ENCODE measurements at places on chromosomes 3 and 15.
A peak's percentile ranks its signal among the peaks of the same experiment; 100 is the strongest.

- no peak for DNase-seq
Observed at GRCh38 chr3:108488631-108489030, 21.8 kb downstream of the MYH15 start.

DNA sequence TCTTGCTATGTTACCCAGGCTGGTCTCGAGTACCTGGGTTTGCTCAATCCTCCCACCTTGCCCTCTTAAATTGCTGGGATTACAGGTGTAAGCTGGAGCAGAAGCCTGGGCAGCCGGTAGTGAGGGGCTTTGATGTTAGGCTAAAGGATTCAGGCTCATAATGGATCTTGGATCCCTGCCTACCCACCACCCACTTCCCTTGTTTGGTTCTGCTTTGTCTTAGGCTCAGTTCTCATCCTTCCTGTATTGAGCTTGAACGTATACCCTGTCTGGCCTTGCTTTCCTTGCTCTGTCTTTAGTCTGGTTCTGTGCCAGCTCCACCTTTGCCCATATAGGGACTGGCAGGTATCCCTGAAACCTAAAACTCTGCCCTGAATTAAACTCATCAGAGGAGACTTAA, 1.7 kb downstream of the PPCDC start:
- DNase-seq: no peak

DNA sequence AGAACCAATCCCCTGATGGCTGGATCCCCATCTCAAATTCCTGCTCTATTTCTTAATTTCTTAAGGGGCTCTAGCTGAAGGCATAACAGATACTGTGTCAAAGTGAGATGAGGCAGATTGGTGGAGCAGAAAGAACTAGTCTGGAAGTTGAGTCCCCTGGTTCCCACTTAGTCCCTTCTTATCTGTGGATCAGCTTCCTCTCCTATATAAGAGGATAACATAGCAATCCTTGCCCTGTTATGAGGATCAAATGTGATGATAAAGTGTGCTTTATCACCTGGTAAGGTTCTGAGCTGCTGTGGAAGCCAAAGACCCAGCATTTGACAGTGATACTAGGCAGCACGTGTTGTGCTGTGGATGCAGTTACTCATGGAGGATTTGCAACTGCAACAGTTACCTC, 8.1 kb upstream of the SIN3A start:
- no peak for DNase-seq

DNA sequence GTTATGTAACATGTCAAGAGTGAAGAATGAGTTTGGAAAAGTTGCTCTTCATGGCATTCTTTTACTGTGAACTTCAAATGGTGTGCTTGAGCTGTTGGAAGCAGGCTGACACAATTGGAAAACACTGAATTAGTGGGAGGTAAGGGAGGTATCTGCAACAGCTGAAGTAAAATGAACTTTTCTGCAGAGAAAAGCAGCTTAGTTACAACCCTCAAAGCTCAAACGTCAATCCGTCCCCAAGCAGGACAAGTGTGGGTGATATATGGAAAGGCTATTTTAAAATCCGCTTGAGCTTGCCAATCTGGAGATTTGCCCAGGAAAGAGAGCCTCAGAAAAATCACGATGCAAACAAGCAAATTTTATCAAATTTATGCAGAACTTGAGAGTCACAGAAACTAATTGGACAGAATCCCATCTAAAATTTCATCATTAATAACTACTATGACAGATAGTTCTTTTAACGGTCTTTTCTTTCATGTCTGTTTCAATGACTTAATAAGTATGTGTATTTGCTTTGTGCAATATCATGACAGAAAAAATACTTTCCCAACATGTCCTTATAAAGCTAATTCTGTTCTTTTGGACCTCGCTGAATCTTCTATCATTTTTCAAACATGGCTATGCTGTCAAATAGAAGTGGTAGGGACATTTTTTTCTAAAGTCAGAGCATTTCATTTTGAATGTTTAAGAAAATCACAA, 266.6 kb upstream of the SLITRK3 start:
- no peak for DNase-seq

DNA sequence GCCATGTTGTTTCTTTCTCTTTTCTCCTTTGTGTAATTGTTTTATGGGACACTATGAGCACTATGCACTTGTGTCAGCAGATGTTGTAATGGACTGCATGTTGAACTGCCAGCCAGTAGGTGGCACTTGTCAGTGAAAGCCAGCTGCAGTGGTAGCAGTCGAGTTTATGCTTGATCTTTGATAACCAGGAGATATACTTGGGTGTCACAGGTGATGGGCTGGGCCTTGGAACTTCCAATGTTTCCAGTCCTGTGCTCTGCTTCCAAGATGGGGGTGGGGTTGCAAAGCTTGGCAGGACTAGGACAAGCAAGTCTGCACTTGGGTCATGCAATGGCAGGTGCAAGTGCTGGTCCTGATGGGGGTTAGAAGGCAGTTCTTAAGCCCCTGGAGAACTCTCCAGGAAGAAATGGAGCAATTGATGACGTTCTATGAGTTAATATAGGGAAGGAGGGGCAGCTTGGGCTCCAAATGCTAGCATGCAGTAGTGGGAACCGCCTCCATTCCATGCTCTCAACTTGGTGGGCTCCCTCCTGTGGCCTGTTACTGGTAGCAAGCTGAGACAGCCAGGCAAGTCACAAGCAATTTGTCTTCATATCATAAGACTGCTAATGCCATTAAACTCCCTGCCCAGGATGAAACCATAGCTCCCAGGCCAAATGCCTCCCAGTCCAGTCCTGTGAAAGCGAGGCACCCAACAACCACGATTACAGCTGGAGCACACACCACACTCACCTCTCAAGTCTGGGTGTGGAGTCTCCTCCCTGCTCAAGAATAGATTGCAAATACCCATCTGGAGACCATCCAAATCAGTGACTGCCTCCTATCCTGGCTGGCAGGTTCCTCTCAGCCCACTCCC, 287.2 kb downstream of the CGGBP1 start:
- no peak for DNase-seq

DNA sequence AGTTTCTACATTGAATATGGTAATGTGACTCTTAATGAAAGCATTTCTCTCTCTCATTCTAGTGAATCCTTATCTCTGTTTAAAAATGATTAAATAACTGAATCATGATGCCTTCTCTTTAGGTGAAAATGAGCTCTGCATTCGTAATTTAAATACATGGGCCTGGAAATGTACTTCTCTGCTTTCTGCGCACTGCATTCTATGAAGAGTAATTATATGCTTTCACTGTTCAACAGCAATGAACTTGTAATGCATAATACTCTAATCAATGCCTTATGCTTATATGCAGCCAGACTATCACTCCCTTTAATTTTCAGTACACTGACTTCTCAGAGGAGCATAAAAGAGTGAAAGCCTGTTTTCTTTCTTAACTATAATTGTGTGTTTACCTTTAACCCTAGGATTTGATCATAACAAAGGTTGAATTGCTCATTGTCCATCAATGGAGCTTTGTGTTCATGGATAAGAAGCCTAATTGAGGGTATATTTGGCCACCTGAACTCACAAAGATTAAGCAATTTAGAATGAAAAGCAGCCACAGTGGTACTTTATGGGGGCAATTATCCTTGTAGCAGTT, 330.8 kb upstream of the PDZRN3 start:
- no peak for DNase-seq

GRCh38 chr3:183697610-183698317, at the start of gene YEATS2:
TSS of gene YEATS2 (plus strand) at chr3:183697797. CDS start at chr3:183715163, 17,366 bp downstream.
- peak; percentile 71 for DNase-seq

- DNase-seq: peak; percentile 40
Observed at GRCh38 chr3:129625072-129625874, 18.8 kb upstream of the PLXND1 start.

DNA sequence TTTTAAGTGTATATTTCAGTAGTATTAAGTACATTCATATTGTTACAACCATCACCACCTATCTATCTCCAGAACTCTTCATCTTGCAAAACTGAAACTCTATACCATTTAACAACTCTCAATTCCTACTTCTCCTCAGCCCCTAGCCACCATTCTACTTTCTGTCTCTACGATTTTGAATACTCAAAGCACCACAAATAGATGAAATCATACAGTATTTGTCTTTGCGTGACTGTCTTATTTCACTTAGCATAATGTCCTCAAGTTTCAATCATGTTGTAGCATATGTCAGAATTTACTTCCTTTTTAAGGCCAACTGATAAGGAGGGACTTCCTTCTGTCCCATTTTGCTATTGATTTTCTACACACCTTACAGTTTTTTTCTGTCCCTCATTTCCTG, 593.3 kb downstream of the FHIT start:
- DNase-seq: no peak
